ENCODE measurements at places on chromosomes 7 and 10.

DNA sequence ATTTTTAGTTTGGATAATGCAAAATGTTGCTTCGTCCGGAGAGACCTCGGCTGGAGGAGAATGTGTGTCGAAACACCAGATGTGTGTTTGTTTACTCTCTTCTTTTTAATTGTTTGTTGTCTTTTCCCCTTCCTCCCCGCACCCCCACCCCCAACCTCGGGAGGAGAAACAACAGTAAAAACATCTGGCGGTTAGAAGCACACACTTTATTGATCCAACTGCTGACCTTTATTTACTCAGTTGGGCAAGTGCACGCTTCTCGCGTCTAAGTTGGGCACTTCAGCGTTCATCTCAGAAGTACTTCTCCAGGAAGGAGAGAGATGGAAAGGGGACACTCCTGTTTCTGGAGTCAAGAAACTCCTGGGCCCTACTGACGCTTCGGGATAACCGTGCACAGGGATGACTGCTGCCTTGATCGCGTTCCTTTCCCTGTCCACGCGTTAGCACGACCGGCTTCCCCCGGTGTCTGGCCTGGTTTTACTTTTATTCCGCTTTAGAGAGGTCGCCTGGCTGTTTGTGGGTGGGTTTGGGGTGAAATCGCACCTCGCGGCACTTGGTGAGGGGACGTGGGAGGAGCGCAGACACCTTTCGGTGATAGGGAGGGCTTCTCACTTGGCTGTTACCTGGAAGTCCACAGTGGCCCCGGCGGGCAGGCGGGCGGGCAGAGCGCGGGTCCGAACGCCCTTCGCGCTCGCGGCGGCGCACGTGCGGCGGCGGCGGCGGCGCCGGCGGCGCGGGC lies 168.3 kb upstream of the PPP1R3A start:
- DNase-seq: no peak

- no peak for DNase-seq
Observed at GRCh38 chr10:26870766-26871165, 10.0 kb upstream of the ABI1 start.

DNA sequence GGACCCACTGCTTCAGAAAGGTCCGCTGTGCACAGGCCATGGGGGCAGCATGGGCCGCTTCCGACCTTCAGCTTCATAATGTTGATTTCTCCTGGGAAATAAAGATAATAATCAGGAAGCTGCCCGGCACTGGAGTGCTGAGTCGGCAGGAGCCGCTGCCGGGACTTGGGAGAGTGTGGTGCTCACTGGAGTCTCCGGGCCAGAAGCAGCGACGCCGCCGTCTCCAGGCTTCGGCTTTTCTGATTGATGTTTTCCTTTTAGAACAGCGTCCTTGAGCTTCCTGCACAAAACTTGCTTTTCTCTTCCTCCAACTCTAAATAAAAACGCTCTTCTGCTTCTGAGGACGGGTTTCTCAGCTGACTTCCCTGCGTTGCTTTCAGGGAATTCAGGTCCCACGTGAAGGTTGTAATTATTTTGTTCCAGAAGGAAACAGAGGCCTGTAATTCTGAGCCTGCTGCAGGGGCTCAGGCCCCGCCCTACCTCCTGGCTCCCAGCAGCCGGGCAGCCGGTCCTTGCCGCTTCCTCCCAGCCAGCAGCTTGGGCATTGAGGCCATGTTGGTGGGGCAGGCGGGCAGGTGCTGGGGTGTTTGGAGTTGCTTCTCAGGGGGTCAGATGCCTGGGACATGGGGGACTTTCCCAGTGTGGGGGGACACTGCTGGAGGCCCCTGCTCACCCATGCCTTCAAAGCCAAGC lies 14.7 kb downstream of the PWWP2B start:
- no peak for DNase-seq

DNA sequence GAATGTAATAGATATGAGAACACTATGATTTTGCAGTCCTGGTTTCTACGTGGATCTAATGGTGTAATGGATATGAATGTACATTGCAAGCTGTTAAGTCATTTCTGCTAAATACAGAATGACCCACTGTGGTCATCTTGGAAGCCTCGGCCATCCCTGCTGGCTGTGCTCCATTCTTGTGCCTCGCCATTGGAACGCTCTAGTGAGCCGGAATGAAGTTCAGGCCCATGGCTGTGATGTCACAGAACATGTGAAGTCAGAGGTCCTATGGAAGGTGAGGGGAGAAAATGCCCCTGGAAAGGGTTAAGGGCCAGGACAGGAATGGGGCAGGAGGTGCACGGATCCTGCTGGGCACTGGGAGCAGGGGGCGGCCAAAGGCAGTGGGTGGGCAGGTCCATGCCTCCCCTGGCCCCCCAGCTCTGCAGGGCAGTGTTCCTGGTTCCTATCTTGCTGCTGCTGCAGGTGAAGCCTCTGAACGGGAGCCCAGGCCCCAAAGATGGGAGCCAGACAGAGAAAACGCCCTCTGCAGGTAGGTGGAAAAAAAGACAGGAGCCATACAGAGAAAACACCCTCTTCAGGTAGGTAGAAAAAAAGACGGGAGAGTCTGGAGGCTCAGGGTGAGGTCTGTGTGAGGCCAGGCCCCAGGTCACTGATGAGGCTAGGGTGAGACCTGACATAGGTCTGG lies at the start of gene LLCFC1:
LLCFC1 (plus strand) TSS at position 259 of the 685 bp plus-strand sequence; CDS start at position 397, 138 bp downstream.
- no peak for DNase-seq

DNA sequence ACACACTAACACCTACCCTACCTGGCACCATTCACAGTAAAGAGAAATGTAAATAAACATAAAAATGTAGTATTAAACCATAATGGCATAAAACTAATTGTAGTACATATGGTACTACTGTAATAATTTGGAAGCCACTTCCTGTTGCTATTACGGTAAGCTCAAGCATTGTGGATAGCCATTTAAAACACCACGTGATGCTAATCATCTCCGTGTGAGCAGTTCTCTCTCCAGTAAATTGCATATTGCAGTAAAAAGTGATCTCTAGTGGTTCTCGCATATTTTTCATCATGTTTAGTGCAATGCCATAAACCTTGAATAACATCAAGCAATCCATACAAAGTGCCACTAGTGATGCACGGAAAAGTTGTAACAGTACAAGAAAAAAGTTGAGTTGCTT lies 75.4 kb downstream of the CFTR start:
- DNase-seq: no peak

- DNase-seq: no peak
Observed at GRCh38 chr10:96850825-96851224, 18.7 kb downstream of the LCOR start.

DNA sequence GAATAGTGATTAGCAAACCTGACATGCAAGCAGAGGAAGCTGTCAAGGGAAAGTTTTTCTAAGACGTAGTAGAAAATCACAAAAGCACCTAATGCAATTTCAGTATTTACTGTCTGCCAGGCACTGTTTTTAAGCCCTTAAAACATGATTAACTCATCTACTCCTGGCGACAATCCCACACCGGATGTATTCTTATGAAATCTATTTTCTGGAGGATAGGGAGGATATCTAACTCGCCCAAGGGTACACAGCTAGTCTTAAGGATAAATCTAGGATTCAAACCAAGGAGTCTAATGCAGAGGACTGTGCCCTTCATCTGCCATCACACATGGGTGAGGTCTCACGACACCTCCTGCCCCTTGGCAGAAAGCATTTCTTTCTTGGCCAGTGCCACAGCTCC lies 47.8 kb upstream of the FIGNL1 start:
- DNase-seq: no peak

GRCh38 chr7:38411404-38411803 lies 138.0 kb upstream of the TARP start:
- peak; percentile 50 for DNase-seq

DNA sequence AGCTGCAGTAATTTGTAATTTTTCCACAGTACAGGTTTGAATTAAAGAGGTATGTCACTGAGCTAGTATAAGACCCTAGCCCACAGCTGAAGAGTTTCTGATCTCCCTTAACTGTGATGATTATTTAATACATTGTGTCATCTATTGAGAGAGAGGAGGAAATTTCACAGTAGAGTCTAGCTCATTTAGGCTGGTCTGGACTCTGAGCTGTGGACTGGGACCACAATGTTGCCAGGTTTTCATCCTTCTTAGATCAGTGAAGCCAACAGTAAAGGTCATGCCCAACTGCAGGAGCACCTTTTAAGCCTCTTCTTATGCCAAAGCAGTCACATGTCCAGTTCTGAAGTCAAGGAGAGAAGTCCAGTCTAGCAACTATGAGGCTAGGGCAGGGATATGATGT lies 8.9 kb downstream of the TES start:
- DNase-seq: no peak

GRCh38 chr10:71978476-71978875 lies 14.3 kb downstream of the CHST3 start:
- no peak for DNase-seq

GRCh38 chr7:28739826-28740225 lies 218.3 kb downstream of the TRIL start:
- no peak for DNase-seq

- DNase-seq: no peak
Observed at GRCh38 chr7:96970739-96971138, 34.6 kb upstream of the DLX6 start.

GRCh38 chr10:24463611-24464426 lies 254.9 kb downstream of the KIAA1217 start:
- no peak for DNase-seq

- DNase-seq: no peak
Observed at GRCh38 chr10:5514226-5514850, 10.4 kb upstream of the CALML3 start.

- no peak for DNase-seq
Observed at GRCh38 chr7:110170841-110171240, 920.1 kb upstream of the LRRN3 start.

GRCh38 chr7:24701261-24702235 lies 55.7 kb downstream of the GSDME start:
- DNase-seq: no peak

DNA sequence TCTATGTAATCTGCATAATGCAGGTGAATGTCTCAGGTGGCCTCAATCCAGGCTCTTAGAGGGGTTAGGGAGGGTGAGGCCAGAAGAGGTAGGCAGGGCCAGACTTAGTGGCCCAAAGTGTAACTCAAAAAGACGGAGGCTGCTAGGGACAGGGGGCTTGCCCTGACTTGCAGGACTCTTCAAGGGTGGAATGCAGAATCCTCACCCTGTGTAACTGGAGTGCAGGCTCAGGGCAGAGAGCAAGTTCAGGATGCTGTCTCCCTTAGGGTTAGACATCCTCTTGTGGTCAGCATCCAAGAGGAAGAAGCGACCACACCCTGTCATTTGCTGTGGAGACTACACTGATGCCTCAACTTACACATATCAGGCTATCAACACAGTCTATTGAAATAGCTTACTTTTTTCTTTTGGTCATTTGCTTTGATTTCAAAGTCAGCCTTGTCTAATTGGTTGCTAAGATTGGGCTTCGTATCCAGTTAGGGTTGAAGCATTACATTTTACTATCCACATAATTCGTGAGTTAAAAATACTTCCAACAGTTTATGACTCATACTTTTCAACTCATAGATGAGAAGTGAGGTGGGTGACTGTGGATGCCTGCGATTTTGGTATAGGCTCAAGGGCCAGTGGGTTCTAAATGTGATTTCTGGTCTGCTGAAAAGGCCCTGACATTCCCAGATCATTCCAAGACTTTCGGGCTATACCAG lies 563.6 kb downstream of the SUGCT start:
- DNase-seq: no peak

GRCh38 chr10:88082806-88083596 lies 219.6 kb downstream of the PTEN start:
- peak; percentile 50 for DNase-seq

GRCh38 chr10:14860791-14861190 lies 17.9 kb upstream of the SUV39H2 start:
- no peak for DNase-seq

- peak; percentile 61 for DNase-seq
Observed at GRCh38 chr10:59905731-59906416, 482 bp downstream of the CCDC6 start.

DNA sequence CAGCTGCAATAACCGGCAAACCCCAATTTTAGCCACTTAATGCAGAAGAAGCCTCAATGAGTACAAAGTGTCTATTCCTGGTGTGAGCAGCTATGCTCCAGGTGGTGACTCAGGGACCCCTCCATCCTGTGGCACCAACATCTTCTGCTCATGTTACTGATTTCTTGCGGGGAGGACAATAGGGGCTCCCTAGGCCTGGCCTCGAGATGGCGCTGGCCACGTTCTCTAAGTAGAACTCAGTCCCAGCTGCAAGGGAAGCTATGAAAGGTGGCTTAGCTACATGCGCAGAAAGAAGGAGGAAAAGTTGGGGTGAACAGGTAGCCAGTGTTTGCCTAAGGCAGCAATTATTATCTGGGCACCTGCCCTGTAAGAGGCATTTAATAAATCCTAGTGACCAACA lies 6.6 kb downstream of the GJD4 start:
- DNase-seq: no peak

DNA sequence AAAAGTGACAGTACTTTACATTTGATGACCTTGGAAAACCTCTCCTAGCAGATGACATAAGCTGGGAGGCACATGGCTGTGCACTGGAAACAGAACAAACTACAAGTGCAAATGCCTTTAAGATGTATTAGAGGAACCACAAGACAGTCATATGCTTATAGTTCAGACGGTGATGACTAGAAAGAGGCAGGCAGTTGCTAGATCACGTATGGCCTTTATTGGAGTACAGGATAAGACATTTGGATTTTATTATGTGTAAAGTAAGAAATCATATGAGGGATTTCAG lies 290.0 kb downstream of the SORCS1 start:
- DNase-seq: no peak

- no peak for DNase-seq
Observed at GRCh38 chr7:24341691-24342413, 57.9 kb downstream of the NPY start.

GRCh38 chr7:55083206-55083605 lies 64.4 kb downstream of the EGFR start:
- no peak for DNase-seq

DNA sequence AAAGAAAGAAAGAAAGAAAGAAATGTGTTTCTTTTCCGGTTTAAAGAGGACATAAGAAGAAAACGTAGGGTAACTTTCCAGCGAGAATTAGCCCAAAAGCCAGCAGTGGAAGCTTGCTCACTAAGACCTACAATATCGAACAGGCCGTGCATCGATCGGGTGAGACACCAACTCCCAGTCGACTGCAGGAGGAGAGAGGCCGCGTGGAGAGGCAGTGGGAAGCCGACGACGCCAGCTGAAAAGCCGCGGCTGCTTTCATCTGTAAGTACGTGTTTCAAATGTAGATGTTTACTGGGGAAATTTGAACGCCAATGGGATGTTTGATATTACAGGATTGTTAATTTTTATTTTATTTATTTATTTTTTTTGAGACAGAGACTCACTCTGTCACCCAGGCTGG lies 28.6 kb upstream of the GIMAP8 start:
- DNase-seq: no peak

- no peak for DNase-seq
Observed at GRCh38 chr7:111364413-111364812, 197.9 kb downstream of the IMMP2L start.

GRCh38 chr7:18414885-18415284 lies 80.7 kb upstream of the HDAC9 start:
- DNase-seq: no peak

DNA sequence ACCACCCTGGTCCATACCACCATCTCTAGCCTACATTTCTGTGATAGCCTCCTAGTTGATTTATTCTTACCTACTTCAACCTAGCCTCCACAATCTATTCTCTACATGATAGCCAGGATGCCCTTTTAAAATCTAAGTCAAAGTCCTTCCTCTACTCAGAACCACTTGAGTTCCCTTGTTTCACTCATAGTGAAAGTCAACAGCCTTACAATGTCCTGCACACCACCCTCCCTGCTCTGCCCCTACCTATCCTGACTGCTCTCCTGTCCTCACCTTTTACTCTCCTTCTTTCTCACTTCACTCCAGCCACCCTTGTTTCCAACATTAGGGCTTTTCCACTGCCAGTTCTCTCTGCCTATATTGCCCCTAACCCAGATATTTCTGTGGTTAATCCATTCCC lies 146.7 kb downstream of the GRM3 start:
- no peak for DNase-seq

GRCh38 chr7:74302745-74303221 lies 13.6 kb downstream of the CLIP2 start:
- no peak for DNase-seq

Measured in Kasumi-1 (cell line).